ENCODE measurements at places on chromosomes 2 and 18.

DNA sequence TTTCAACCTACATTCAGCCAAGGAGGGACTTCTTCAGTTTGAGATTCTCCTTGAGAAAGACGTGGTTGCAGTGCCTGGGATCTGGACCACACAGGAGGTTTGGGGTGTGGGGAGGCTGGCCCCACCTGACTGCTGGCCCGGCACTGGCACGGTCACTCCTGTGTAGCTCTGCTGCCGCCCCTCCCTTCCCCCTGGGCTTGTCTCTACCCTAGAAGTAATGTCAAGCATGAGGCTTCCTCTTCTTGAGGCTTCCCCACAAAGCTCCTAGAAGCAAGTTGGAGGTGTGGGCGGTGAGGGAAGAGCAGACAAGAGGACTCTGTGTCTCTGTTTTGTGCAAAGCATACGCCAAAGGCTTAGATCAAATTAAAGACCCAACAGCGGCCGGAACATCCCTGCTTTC is 8.7 kb downstream of the KLHL29 start:
- no peak for DNase-seq

DNA sequence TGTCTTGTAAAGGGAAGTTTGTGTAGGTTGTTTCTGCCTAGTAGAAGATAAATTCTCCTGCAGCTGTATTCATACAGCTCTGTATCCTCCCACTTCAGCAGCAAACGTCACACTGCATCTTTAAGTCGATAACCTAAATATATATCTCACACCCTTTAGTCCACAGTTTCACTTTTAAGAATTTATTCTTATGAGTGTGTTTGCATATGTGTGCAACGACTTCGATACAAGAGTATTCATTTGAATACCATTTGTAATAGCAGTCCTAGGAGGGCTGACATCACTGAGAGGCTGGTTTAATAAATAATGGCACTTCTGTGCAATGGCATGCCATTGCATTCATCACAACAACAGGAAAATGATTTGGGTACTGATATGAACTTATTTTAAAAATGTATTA is 63.8 kb upstream of the MSH6 start:
- DNase-seq, result no peak

GRCh38 chr2:113845261-113845660 is 44.6 kb upstream of the ACTR3 start:
- DNase-seq, result no peak

GRCh38 chr18:777021-777420 is 35.0 kb downstream of the YES1 start:
- DNase-seq, result peak; percentile 15

DNA sequence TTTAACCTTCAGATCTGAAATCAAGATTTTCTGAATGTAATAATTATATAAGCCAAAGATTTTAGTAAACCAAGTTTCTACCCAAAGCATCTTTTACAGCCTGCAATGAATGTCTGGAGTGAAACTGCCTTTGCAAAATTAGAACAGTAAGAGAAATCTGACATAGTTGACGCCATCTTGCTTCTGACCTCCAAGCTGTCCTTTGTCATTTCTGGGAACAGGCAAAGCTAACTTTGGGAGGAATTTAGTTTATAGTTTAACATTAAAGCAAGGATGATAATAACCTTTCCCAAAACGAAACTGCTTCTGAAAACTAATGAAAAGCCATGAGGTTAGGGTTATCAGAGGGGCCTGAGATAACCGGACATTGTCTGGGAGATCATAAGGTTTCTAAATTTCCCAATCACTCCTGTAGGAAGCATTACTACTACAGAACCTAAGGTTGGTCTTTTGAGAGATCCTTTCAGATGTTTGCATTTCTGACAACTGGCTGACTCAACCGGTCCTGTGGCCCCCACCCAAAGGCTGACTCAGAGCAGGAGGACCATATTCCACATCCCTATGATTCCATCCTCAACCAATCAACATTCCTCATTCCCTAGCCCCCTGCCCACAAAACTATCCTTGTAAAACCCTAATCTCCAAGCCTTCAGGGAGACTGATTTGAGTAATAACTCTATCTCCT is 124.5 kb downstream of the TMEM131 start:
- DNase-seq, result peak; percentile 63

DNA sequence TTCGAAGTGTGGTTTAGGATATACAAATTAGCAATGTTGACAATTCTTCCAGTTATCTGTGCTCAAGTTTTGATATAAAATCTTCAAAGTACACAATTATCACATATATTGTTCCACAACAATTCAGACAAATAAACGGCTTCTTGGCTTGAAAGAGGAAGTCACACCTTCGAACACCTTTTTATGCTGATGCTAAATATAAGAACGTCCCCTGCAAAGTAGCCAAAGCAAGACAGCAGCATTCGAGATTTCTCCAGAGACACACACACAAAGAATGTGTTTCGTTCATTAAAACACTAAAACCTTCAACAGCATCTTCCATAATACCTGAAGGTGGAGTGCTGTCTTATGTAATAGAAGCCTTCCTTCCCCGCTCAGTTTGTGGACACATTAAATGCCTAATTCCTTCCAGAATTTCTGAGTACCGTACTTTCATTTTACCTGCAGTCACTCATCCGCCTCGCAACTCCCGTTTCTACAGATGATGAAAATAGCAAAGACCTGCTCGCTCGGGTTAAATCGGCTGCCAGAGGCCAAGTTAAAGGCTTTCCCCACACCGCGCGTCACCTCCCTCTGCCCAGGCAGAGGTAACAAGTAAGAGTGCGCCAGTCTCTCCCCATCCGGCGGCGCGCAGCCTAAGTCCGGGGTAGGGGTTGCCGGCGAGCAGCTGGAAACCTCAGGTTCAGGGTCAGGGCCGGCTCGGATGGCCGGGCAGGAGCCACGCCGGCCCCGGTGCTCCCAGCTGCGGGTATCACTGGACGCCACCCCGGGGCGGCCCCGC is 847 bp downstream of the SERPINE2 start:
- no peak for DNase-seq

- DNase-seq, result peak; percentile 39
Observed at GRCh38 chr2:24409700-24410556, 49.6 kb upstream of the ITSN2 start.

DNA sequence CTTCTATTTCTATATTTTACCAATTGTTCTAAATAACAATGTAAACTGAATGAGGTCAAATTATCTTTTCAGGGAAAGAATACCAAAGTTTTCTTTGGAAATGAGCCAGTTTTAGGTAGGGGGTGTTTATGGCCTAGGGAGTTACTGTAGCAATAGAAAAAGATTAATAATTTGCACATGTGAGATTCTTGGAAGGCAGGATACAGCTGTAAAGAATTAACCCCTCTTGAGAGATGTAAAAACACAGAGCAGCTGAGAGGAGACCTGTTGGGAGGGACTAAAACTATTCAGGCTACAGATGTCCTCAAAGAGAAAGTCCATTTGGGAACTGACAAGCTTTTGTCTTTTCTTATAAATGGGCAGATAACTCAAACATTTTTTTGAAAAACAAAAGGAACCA is 182.2 kb downstream of the FIGN start:
- DNase-seq, result peak; percentile 72

DNA sequence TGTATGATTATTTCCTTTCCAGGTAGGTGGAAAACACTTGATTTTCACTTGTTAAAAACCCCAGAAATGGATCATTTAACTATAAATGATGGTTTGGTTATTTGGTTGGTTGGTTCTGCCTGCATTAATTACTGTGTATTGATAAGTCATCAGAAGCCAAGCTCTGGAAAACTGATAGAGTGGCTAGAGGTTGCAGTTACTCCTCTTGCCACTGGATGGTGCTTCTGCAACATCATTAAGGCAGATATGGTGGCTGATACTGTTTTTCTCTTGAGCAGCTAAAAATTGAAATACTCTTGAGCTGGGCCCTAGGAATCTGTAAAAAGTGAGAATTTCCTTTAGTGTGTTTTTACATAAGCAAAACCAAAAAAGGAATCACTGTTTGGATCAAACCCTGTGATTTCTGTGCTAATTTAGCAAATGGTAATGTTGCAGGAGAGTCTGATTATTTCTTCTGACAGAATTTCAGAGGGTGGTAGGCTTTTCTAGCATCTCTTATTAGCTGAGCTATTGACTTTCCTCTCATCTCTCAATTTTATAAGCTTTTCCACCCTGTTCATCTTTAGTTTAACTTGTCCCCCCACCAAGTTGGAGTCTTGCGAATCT is 54.3 kb downstream of the RAB10 start:
- no peak for DNase-seq

DNA sequence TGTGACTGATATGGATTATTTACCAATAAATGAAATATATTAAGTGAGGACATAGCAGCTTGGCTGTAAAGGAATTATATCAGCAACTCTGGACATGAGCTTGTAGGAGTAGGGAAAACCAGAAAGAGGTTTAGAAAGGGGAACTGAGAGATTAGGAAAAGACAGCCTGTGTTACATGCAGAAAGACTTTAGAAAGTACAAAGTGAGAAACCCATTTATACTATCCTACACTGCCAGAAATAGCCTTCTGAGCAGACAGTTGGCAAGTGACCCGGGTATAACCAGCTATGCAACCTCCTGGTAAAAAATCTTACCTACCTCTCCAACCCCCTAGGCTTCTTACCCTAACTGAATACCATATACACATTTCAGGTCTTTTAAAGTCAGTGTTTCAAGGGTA is 134.1 kb downstream of the ANKRD44 start:
- DNase-seq, result no peak

DNA sequence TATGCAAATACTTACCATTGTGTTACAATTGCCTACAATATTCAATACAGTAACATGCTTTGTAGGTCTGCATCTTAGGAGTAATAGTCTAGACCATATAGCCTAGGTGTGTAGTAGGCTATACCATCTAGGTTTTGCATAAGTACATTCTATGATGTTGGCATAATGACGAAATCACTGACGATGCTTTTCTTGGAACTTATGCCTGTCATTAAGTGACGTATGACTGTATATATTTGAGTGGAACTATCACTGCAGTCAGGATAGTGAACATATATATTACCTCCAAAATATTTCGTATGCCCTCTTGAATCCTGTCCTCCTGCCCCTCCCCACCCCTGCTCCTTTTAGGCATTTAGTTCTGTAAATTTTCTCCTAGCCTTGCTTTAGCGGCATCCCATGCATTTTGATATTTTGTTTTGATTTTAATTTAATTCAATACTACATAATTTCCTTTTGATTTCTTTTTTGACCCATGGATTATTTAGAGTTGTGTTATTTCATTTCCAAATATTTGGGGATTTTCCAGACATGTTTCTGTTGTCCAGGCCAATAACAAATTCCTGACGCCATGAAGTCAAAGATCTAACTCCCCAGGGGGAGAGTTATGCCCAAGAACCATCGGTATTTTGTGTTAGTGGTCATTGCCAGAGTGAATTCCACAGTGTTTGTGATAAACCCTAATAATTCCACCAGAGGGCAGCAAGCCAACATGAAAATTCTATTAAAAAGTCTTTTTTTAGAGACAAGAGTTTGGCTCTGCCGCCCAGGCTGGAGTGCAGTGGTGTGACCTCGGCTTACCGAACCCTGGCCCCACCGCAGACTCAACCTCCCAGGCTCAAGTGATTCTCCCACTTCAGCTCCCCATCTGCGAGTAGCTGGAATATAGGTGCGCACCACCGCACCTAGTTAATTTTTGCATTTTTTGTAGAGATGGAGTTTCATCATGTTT is 24.2 kb upstream of the CASP8 start:
- peak; percentile 56 for DNase-seq

GRCh38 chr2:119218478-119219064 is 5.1 kb upstream of the STEAP3 start:
- peak; percentile 72 for DNase-seq

- no peak for DNase-seq
Observed at GRCh38 chr2:71600555-71600954, 147.2 kb downstream of the DYSF start.

- DNase-seq, result no peak
Observed at GRCh38 chr2:50763776-50764175, 268.2 kb downstream of the NRXN1 start.

GRCh38 chr2:6524691-6525474 is 340.8 kb downstream of the CMPK2 start:
- DNase-seq, result no peak

DNA sequence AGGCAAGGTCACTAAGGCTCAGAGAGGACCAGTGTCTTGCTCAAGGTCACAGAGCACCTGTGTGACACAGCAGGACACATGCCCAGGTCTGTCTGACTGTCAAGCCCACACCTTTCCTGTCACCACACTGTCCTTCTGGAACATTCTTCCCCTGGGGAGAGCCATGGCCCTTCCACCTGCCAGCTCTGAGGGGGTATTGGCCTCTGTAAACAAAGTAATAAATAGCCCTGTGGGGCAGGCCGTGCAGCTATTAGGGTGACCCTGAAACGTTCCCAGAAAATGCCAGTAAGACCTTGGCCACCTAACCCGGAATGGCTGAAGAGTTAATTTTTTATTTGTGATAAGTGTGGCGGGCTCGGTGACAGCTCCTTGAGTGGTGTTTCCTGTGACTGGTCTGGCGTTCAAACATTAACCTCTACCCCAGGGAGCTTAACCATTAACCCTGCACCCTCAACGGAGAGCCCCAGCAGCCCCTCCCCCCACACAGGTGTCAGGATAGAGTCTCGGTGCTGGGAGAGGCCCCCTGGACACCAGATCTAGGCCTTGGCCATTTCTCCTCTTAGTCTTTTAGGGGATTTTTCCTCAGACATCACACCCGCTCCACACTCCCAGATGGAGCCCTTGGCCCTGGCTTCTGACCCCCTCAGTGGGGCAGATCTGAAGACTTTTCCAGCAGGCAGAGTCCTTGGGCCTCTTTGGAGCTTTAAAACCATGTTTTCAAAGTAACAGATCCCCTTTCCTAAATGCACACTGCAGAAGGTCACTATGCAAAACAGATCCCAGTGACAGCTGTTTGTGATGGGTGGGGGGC is 36.6 kb downstream of the SCTR start:
- no peak for DNase-seq

DNA sequence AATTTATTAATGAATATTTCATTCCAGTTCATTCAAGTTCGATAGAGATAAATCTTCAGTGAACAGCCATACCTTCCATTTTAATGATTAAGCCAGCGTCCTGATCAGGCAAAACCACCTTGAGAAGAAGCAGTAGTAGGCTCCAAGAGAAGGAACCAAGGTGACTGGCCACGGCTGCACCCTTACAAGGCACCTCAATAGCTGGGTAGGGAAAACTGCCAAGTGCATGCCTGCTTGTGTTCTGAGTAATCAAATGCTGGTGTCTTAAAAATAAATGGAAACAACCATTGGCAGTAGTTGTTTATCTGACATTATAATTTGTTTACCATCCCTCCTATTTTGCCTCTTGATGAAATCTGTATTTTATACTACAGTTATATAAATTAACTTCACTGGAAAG is 10.0 kb upstream of the FEZ2 start:
- DNase-seq, result no peak

GRCh38 chr2:101794141-101794540 is 96.6 kb downstream of the MAP4K4 start:
- DNase-seq, result no peak
